ENCODE measurements at places on chromosomes 3 and 15. TPM values are rescaled to one million over a fixed set of nuclear protein-coding genes. Genes with fewer than 3 reads are reported as not detected.

The ARMC8 gene
- 53.6 TPM for total RNA-seq

The DMXL2 gene
- 136 TPM for total RNA-seq

The CPN2 gene
- total RNA-seq = not detected

The SENP8 gene
- 3.4 TPM for total RNA-seq

The PAK6 gene
- 14.3 TPM for total RNA-seq

The C3orf85 gene
- total RNA-seq = not detected

The FGF12 gene
- 103 TPM for total RNA-seq

The IGSF11 gene
- total RNA-seq = 8.9 TPM

The ENTPD3 gene
- 3.0 TPM for total RNA-seq

The MORC1 gene
- under 0.01 TPM for total RNA-seq

The ALDH1A2 gene
- 4.9 TPM for total RNA-seq

The LNP1 gene
- total RNA-seq = 7.6 TPM

The OR5H1 gene
- not detected for total RNA-seq

The REC114 gene
- total RNA-seq = not detected

The PRSS50 gene
- 0.25 TPM for total RNA-seq

The EHD4 gene
- total RNA-seq = 1.7 TPM

The B3GALNT1 gene
- 110 TPM for total RNA-seq

All from temporal lobe (tissue), 4 donors.